ENCODE measurements at places on chromosomes 6 and 20.

- no peak overlapping the region for H3K4me3 ChIP-seq
- no peak for DNase-seq
- no peak overlapping the region for H3K27ac ChIP-seq
- H3K27me3 ChIP-seq: peaks cover 15% of the 10 kb centered on the region
- H3K36me3 ChIP-seq: no peaks in the 10 kb centered on the region
These were observed 64.0 kb upstream of the TXNDC5 start for GRCh38 chr6:7974565-7974937.

DNA sequence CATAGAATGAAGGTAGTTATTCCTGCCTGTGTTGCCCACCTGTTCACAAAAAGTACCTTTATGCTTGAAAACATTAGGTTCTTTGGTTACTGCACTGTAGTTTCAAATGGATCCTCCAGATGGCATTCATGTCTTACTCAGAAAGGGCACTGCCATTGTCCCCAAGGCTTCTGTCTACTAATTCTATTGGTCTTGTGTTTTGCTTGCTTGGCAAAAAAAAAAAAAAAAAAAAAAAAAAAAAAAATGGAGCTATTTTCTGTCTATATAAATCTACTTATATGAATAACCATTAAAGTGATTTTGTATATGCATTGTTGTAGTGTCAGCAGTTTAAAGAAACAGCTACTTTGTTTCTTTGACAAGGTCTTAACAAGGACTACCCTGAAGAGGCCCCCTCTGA is 12.7 kb upstream of the EFHC1 start:
- no peak for DNase-seq
- H3K27ac ChIP-seq: no peak overlapping the region
- H3K4me3 ChIP-seq: no peak overlapping the region
- no peaks in the 10 kb centered on the region for H3K4me1 ChIP-seq

GRCh38 chr6:126722411-126722810 is 382.5 kb downstream of the CENPW start:
- H3K4me3 ChIP-seq: no peak overlapping the region
- no peak for DNase-seq
- H3K4me1 ChIP-seq: no peaks in the 10 kb centered on the region
- no peaks in the 10 kb centered on the region for H3K27me3 ChIP-seq
- no peak overlapping the region for H3K27ac ChIP-seq

- peaks cover 20% of the 10 kb centered on the region for H3K4me1 ChIP-seq
- H3K27ac ChIP-seq: no peak overlapping the region
- no peaks in the 10 kb centered on the region for H3K27me3 ChIP-seq
- H3K36me3 ChIP-seq: peaks cover 10% of the 10 kb centered on the region
- no peak overlapping the region for H3K4me3 ChIP-seq
These were observed 145.9 kb downstream of the RALGAPA2 start for GRCh38 chr20:20566516-20566915.

DNA sequence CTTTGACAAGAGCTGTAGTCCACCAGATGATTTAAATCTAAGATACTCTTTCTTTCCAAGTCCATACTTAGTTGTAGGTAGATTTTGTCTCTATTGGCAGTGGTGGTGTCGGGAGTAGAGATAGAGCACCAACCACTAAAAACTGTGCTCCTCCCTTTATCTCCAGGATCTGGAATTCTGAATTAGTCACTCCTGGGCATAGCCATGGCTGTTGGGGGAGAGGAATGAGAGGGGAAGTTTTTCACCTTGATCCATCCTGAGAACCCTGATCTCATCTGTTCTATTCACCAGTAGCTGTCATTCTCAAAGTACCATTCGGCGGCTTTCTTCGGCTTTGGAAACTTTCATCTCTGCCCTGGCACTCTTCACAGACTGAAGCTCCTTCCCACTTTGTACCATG is 35.6 kb upstream of the NKX2-4 start:
- no peak for DNase-seq
- H3K27me3 ChIP-seq: peaks cover 26% of the 10 kb centered on the region
- H3K4me1 ChIP-seq: no peaks in the 10 kb centered on the region
- no peak overlapping the region for H3K4me3 ChIP-seq
- H3K36me3 ChIP-seq: no peaks in the 10 kb centered on the region

Measured in activated CD4-positive, alpha-beta T cell treated with anti-CD3 and anti-CD28 coated beads, Interleukin-2, amount 10 ng/mL, durations not matched to agents 24 days and 14 days (primary cell).